ENCODE measurements at places on chromosomes 3 and 15.

DNA sequence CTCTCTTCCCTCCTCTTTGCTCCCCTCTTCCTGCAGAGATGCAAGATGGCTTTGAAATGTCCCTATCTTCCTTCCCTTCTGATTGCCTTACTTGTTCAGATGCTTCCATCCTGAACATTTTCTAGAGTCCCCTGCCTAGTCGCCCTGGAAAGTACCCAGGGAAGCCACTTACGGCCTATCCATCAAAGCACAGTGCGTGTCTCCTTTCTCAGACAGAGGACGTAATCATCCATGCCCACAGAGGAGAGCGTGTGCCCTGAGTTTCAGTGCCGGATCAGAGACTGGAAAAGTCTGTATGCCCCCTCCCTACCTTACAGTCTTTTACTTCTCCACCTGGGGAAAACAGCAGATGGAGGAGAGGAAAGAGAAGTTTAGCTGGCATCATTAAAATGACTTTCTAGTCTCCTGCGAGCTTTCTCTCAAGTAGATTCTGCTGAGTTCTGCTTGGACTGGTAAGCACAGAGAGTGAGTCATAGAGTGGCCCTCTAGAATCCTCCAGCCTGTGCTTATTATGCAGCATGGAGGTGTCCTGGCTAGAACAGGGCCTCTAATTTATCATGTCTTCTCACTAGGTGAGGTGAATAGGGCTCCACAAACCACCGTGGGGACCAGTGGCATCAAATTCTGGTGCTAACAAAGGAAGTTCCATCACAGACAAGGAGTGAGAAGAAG lies 114.6 kb downstream of the SLCO3A1 start:
- no peak for DNase-seq

DNA sequence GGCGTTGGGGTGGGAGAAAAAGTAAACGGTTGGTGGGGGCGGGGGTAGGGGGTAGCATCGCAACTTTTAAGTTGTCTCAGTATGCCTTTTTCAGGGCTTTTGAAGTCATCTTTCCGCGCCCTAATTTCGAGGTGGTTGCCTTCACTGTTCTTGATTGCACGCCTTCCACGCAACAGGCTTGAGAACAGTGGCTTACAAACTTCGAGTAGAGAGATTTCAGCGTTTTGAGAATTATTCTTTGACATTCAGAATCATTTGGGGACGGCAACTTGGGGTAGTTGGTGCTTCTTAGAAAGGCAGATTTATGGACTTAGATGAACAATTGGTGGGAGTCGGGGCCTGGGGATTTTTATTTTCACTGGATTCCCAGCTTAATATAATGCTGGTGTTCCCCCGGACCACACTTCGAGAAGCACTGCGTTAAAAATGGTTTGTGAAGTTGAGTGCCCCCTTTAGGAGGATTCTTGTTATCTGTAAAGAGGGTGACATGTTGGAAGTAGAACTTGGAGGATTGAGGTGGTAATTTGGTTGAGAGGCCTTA lies 880 bp downstream of the PPP4R2 start:
- DNase-seq: no peak

- DNase-seq: peak; percentile 22
Observed at GRCh38 chr3:31704591-31705179, 172.0 kb downstream of the STT3B start.

- DNase-seq: no peak
Observed at GRCh38 chr3:107452436-107452835, 70.3 kb upstream of the BBX start.

- no peak for DNase-seq
Observed at GRCh38 chr15:25635191-25635590, 196.4 kb upstream of the UBE3A start.

- no peak for DNase-seq
Observed at GRCh38 chr15:62711691-62712454, 330.7 kb upstream of the TPM1 start.

DNA sequence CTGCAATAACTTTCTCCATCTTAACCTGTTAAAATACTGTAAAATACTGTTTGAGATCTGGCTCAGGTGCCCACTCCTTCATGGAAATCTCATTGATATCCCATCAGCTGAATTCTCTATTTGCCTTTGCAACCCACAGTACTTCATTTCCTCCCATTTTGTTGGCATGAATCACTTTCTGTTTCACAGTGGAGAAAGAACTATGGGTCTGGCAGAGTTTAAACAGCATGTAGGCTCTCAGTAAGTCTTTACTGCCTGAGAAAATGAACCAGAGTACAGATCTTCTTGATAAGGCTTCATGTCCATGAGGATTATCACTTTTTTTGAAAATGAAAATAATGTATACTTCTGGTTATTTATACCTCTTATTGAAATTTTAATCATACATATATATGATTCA lies 245.9 kb downstream of the NAALADL2 start:
- DNase-seq: no peak

DNA sequence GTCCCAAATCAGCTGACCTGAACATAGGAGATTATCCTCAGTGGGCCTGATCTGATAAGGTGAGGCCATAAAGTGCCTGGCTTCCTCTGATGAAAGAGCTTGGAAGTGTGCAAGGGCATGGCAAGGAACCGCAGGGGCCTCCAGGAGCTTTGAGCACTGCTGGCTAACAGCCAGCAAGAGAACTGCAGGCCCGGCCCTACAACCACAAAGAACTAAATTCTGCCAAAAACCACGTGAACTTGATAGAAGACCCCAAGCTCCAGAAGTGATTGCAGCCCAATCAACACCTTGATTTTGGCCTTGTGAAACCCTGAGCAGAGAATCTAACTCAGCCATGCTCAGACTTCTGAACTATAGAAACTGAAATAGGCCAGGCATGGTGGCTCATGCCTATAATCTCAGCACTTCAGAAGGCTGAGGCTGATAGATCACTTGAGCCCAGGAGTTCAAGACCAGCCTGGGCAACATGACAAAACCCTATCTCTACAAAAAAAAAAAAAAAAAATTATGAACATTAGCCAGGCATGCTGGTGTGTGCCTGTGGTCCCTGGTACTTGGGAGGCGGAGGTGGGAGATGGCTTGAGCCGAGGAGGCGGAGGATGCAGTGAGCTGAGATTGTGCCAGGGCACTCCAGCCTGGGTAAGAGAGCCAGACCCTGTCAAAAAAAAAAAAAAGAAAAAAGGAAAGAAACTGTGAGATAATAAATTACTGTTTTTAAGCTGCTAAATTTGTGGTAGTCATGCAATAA lies 7.7 kb upstream of the DIS3L start:
- DNase-seq: no peak

GRCh38 chr3:134650431-134651346 lies at the start of gene KY:
Gene KY, minus strand, starts transcription at chr3:134651022. Its CDS starts 62 bp downstream, at chr3:134650960.
- no peak for DNase-seq

Measured in GM04504 (cell line).